Dermis blood vessel endothelial cell (primary cell): ENCODE measurements at places on chromosomes 11 and 22.

- peak; percentile 23 for DNase-seq
These were observed 180.4 kb upstream of the B3GAT1 start for GRCh38 chr11:134592391-134592990.

- no peak for DNase-seq
These were observed 88.1 kb downstream of the RRAS2 start for GRCh38 chr11:14270690-14271542.

DNA sequence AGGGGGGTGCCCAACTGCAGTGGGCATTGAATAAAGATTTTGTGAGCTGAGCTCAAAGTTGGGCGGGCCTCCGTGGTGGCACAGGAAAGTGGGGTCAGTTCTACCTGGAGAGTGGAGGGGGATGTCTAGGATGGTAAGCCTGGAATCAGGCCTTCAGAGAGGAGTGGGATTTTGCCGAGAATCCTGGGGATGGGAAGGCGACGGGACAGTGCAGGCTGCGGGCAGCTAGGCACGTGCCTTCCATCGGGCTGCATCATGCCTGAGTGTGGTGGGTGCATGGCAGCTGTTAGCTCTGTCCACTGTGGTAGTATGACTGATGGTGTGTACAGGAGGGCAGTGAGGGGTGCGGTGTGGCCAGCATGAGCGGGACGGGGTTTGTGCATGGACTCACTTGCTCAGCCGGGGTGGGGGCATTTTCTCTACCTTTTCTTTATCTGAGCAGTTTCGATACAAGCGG, 3.6 kb downstream of the SHANK3 start:
- peak; percentile 37 for DNase-seq

DNA sequence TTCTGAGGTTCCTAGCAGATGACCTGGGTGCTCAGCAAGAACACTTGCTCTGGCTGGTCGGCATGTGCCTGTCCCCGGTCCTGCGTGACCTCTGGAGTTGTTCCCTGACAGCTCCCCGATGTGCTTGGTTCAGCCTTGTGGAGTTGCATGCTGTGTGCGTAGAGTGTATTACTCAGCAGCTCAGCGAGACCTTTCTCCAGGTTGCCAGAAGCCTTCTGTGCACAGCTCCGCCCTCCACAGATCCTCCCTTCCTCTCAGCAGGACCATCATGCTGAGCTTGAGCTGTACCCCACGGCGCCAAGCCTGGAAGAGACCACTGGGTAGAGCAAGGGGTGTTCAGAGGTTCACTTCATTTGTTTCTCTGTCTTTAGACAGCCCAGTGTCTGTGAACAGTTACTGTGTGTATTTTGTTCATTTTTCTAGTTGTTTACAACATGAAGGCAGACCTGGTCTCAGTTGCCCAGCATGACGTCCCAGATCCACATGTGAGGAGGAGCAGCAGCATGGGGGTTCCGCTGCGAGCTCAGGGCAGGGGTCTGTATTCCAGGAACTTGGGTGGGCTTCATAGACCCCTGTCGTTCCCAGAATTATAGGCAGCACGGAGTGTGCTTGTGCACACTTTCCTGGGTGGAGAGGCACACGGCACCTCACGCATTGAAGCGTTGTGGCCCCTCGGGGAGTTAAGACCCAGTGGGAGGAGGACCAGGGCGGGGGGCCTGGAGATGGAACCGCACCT, 148.6 kb downstream of the IGLL1 start:
- no peak for DNase-seq

GRCh38 chr11:57303990-57304579, 20.7 kb downstream of the TNKS1BP1 start:
- DNase-seq: peak; percentile 39

GRCh38 chr11:46895821-46896220, 22.5 kb downstream of the LRP4 start:
- no peak for DNase-seq

- no peak for DNase-seq
These were observed 505 bp downstream of the ZNF214 start for GRCh38 chr11:7019500-7020182.

DNA sequence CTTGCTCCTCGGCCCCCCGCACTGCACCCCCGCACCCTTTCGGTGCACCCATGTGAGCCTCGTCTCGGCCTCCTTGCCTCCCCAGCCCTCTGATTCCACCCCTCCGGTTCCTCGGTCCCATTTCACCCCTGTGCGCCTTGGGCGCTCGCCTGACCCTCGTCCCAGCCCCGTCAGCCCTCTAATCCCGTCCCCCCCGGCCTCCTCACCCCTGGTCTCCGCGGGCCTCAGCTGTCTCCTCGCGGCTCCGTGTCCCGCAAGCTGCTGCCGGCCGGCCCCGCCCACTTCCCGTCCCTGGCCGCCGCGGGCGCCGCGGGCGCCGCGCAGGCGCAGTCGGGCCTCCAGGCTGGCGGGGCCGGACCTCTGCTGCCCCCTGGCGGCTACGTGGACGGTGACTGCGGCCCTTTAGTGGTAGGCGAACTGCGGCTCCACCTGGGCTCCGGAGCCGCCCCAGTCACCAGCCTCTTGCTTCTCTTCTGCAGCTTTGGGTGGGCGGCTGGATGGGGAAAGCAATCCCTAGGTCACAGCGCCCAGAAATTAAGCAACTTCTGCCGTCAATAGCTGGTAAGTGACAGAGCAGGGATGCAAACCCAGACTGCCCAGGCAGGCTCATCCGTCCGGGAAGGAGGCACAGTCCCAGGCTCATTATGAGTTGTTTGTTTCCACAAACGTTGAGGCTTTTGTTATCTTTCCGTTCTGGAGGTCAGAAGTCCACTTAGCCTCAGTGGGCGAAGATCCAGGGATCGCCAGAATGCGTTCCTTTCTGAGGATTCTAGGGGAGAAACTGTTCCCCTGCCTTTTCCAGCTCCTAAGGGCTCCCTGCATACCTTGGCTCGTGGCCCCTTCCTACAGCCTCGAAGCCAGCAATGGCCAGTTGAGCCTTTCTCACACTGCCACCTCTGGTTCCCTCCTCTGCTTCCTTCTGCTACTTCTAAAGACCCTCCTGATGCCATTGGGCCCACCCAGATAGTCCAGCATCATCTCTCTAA, at the start of gene PPM1F:
Gene PPM1F, minus strand, starts transcription at position 263 of the 986 bp plus-strand sequence. CDS start 6,800 bp downstream, outside the sequence.
- peak; percentile 79 for DNase-seq

- no peak for DNase-seq
These were observed 24.8 kb downstream of the RNF169 start for GRCh38 chr11:74773476-74773875.

GRCh38 chr22:31806751-31807150, 52.9 kb downstream of the DEPDC5 start:
- no peak for DNase-seq

DNA sequence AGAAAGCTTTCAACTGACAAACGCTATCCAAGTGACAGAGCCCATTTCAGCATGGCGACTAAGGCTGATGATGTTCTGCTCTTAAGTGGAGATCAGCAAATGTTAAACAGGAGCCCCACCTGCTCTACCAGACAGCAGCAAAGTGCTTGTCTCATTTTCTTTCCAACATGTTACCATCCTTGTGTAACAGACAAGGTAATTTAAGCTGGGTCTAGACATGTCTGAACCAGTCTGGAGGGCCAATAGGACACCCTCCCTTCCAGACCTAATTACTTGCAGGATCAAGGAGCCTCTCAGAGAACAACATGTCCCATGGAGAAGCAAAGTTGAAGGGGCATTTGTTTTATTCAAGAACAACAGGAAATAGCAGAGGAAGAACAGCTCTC, 3.9 kb upstream of the LMO2 start:
- peak; percentile 6 for DNase-seq

DNA sequence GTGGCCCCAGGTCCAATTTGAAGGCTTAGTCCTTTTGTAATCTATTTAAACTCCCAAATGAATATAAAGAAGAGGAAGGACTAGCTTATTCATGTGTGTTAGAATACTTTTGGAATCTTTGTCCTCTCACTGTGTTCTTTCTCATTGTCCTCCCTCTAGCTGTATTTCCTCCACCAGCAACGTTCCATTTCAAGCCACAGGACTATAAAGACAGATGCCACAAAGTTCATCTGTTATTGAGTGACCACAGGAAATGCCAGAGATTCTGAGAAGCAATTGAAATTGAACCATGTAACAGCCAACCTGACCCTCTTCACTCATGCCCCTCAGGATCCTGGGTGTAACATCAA, 336.6 kb upstream of the API5 start:
- DNase-seq: no peak

- no peak for DNase-seq
These were observed 19.9 kb upstream of the MYOD1 start for GRCh38 chr11:17699147-17700114.

- DNase-seq: no peak
These were observed 421 bp upstream of the PRR33 start for GRCh38 chr11:1892116-1892515.

DNA sequence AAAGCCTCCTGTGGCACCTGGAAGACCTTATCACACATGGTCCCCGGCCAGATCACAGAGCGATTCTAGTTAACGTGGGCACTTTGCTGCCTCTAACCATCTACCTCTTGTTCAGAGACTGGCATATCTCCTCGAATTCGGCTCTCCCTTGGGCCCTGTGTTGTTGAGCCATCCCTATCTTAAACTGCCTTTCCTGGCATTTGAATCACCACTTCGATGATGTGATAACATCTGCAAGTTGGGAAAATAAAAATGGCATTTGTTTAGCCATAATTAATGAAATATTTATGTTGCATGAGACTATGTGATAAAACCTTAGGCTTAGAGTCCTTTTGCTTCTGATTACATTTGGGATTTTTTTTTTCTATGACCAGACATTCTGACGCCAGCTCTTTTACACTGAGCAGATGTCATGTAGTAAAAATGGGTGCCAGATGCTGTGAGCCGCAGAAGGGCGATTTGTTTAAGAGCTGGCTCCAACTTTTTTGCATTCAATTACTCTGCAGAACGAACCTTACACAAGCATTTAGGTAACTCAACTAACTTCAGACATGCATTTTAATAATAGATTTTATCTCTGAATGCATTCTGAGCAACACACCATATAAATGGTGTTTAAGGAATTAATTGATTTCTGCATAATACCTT, 58.5 kb upstream of the PARVA start:
- no peak for DNase-seq

- no peak for DNase-seq
These were observed 127.4 kb upstream of the OPCML start for GRCh38 chr11:133659538-133660201.

GRCh38 chr11:77449784-77450183, 24.1 kb downstream of the PAK1 start:
- no peak for DNase-seq

DNA sequence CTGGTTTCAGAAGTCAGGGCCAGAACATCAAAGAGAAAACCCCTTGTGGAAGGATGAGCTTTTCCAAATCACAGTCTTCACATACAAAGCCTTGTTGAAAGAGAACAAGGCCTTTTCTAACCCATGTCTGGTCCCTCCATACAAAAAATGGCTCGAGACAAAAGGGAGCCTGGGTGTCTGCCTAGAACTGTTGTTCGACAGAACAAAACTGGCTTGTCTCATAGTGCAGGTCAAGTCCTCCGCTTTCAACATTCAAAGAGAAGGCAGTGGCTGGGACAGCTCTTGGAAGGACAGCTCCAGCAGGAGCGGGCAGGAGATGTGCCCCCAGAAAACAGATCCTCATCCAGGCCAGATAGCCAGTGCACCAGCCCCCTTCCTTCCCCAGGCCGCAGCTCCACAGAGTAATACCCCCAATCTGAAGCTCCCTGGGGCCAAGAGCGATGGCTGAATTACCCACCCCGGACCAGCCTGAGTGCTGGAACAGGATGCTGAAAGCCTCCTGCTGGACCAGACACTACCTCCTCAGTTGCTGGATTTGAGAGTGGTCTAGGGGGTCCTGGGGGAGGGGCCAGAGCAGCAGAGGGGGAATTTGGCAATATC, 27.6 kb downstream of the USH1C start:
- DNase-seq: no peak

DNA sequence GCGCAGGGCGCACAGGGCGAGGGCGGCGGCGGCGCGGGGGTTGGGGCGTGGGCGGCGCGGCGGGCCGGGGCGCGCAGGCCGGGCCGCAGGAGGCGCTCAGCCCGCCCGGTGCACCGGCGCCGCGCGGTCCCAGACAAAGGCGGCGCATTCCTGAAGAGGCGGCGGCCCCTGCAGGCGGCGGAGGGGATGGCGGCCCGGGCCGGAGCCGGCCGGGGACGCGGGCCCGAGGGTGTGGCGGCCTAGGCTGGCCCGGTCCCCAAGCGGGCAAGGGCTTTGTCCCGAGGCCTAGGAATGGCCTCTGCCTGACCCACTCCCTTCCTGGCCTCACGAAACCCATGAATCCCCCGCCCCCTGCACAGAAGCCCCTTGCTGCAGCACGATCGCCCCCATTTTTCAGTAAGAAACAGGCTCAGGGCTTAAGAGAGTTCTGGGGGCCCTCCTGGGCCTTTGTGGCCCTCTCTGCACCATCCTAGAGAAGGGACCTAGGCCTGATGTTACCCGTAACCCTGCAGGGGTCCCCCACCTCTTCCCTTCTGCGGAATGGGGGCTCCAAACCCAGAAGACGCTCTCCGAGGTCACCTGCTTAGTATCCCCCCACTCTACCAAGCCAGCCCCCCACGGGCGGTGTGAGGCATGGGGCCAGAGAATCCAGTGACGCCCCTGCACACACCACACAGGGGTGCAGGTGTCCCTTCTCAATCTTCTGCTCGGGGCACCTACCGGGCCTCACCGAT, at the start of gene RTN4R:
Gene RTN4R, minus strand, starts transcription at position 40 of the 734 bp plus-strand sequence. CDS start 226 bp downstream, outside the sequence.
- DNase-seq: peak; percentile 67

DNA sequence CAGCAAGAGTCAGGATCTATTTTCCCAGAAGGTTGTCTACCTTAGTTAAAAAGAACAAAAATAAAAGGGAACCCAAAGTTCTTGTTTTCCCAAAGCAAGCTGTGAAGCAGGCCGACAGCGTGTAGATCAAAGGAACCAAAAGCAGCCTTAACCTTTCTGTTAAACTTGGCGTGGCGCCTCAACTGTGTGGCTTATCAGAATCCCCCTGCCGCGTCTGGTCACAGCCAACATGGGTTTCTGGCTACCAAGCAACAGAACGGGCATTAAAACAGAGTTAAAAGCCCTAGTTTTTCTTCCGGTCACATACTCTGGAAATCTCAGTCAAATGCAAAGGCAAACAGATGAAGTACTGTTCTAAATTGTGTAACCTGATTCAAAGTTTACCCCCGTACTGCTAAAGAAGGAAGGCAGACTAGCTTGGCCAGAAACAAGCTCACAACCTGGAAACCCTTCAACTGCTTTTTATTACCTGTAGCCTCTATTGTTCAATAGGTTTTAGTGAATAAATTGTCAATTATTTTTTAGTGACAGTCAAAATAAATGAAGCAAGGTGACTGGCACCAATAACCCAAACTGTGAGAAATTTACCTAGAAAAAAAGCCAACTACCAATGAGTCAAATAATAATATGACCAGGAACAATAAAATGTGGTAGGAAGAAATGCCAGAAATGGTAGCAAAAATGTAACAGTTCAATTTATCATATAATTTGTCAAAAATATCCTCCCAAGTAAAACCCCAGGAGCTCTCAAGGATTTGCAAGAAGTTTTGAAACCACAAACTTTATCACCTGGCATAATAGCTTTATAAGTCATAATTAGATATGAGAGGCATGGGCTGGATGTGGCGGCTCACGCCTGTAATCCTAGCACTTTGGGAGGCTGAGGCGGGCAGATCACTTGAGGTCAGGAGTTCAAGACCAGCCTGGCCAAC, 21.4 kb downstream of the CHKA start:
- peak; percentile 86 for DNase-seq
